ENCODE measurements at places on chromosomes 1 and 21. TPM values are rescaled to one million over a fixed set of nuclear protein-coding genes. Genes with fewer than 3 reads are reported as not detected.

The SHISAL2A gene
- total RNA-seq, result not detected

The KRTAP19-3 gene
- total RNA-seq, result not detected

- no peak for DNase-seq
Observed at GRCh38 chr1:162327788-162328165, 48.9 kb downstream of the SPATA46 start.

- DNase-seq, result no peak
Observed at GRCh38 chr1:68174738-68175113, 57.6 kb downstream of the WLS start.

DNA sequence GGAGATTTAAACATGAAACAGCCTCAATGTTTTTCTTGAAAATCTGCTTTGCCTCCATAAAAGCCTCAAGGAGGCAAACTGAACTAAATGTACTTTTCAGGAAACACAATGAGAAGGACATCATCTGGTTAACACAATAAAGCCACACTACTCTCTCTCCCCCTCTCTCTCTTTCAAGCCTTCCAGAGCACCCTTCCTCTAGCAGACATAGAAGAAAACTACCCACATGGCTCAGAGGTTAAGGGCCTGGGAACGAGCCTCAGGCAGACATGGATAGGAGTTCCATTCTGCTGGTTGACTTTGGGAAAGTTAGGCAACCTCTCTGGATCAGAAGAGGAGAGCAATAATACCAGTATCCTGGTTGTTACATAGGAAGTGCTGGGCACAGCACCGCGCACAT lies 42.9 kb downstream of the RUNX1 start:
- DNase-seq, result no peak

GRCh38 chr1:54291276-54292001 lies 91.5 kb downstream of the MRPL37 start:
- no peak for DNase-seq

- DNase-seq, result no peak
Observed at GRCh38 chr1:84246213-84246612, 55.3 kb upstream of the SAMD13 start.

All from mesenteric fat pad (tissue), 1 donor.